ENCODE measurements at places on chromosomes 4 and X.

DNA sequence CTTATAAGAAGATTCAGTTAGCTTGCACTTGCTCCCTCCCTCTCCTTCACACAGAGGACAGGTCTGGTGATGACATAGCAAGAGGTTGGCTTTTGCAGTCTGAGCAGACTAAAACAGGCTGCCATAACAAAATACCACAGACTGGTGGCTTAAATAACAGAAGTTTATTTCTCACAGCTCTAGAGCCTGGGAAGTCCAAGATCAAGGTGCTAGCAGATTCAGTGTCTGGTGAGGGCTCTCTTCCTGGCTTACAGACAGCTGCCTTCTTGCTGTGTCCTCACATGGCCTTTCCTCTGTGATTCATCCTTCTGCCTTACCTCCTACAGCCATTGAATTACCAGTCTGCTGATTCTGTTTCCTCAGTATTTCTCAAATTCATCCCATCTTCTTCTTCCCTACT lies 13.1 kb downstream of the RP2 start:
- no peak for DNase-seq

DNA sequence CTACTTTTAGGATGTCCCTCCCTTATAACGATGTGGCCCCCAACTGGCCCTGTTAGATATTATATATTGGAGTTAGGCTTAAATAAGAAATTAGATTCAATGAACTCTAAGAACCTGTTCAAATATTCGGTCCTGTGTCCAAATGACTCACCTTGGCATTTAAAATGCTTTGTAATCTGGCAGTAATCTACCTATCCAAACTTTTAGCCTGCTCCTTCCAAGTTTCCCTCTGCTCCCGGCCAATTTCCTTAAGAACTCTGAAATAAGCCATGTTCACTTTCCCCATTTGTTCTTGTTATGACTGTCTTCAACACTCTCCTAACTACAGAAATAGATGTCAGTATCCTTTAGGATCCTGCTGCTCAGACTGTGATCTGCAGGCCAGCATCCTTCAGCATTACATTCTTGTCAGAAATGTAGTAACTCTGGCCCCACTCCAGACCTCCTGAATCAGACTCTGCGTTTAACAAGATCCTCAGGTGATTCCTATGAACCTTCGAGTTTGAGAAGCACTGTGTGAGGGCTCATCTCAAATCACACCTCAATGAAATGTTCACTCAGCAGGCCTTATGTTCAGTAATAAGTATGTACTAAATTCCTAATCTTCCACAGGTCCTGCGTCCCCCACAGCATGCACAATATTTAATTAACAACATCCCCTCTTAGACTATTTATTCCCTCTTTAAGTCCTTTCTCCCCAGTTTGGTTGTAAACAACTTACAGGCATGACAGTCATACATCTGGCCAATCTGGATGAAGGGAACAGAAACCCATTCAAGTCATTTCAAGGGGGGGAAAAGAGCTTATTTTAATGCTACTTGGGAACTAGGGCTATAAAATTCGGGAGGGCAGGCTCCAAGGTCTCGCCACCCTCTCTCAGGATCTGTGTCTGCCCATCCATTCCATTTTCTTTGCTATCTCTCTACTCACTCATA lies 3.0 kb downstream of the ATP8A1 start:
- no peak for DNase-seq

- no peak for DNase-seq
Observed at GRCh38 chr4:153809916-153810810, 21.3 kb upstream of the SFRP2 start.

DNA sequence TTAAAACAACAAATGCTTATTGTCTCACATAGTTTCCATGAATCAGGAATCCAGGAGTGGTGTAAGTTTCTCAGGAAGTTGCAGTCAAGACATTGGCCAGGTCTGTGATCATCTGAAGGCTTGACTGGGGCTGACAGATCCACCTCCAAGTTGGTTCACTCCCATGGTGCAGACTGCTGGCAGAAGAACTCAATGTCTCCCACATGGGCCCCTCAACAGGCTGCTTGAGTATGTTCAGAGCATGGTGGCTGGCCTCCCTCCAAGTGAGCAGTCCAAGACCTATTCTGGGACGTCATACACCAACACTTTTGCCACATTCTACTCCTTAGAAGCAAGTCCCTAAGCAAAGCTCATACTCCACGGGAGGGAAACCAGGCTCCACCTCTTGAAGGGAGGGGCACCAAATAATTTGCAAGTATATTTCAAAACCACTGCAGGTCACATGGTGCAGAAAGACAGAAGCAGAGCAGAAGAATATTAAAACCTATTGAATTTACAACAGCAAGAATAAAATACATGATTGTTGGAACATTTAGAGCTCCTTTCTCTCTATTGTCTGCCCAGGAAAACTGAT lies 35.3 kb downstream of the LGI2 start:
- DNase-seq = no peak

DNA sequence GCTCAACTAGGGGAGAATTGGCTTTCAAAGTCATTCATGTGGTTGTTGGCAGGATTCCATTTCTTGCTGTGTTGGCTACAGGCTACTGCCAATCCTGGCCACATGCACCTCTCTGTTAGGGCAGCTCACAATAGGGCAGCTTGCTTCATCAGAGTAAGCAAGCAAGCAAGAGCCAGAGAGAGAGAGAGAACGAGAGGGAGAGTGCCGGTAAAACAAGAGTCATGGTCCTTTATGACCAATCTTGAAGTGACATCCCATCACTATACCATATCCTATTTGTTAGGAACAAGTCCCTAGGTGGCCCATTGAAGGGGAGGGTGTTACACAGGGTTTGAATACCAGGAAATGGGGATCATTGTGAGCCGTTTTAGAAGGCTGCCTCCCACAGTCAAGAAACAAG lies 33.0 kb upstream of the TLR2 start:
- DNase-seq = no peak

DNA sequence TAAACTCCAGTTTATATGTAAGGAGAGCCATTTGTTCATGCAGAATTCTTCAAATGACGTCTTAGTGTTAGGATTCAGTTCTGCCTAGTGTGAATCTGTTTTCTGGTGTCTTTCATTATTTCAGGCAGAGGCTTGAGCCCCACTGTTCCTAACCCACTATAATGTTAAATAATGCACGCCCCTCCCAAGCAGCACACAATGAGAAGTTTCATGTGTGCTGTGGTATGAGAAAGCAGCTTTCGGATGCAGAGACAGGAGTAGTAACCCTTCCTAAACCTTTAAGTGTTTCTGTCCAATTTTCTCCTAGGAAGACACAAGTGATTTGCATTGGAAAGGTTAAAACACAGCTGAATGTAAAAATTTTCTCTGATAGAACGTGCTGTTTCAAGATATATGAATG lies 54.5 kb downstream of the TRIM2 start:
- no peak for DNase-seq
